ENCODE measurements at places on chromosomes 5 and 9. TPM values are rescaled to one million over a fixed set of nuclear protein-coding genes. Genes with fewer than 3 reads are reported as not detected.

The RGMB gene
- total RNA-seq = 5.8 TPM

The PCDHGA12 gene
- total RNA-seq = not detected

The ABCA2 gene
- 87.5 TPM for total RNA-seq

The MARCOL gene
- total RNA-seq = not detected

The PTGR1 gene
- total RNA-seq = not detected

The DAB2 gene
- not detected for total RNA-seq

The DNAH5 gene
- total RNA-seq = not detected

The MYO10 gene
- total RNA-seq = not detected

The WNT8A gene
- total RNA-seq = not detected

The TMEM252 gene
- total RNA-seq = not detected

The GDNF gene
- total RNA-seq = not detected

The ARAP3 gene
- 0.73 TPM for total RNA-seq

The PCDHGA11 gene
- total RNA-seq = 0.08 TPM

The CMYA5 gene
- 0.16 TPM for total RNA-seq

The RLN2 gene
- not detected for total RNA-seq

The CAVIN4 gene
- total RNA-seq = 0.19 TPM

The SMIM33 gene
- not detected for total RNA-seq

The ADGRD2 gene
- not detected for total RNA-seq

The RNF224 gene
- total RNA-seq = not detected

The POLR3G gene
- total RNA-seq = 0.69 TPM

The WDR55 gene
- total RNA-seq = 49.2 TPM

The SLC27A6 gene
- total RNA-seq = not detected

The OR1Q1 gene
- not detected for total RNA-seq

The SLC36A2 gene
- not detected for total RNA-seq

The FAM174A gene
- total RNA-seq = 6.5 TPM

The SHC3 gene
- total RNA-seq = not detected

The SLC45A2 gene
- not detected for total RNA-seq

The IGIP gene
- total RNA-seq = 0.81 TPM

The FOXD1 gene
- not detected for total RNA-seq

The IL4 gene
- total RNA-seq = not detected

The NUTM2F gene
- not detected for total RNA-seq

The MAST4 gene
- total RNA-seq = 9.5 TPM

The CCL27 gene
- total RNA-seq = not detected

The TAS2R1 gene
- not detected for total RNA-seq

The DOCK8 gene
- total RNA-seq = 116 TPM

The INSYN2B gene
- total RNA-seq = not detected

The INSL4 gene
- total RNA-seq = not detected

The C7 gene
- total RNA-seq = not detected

The RNF208 gene
- total RNA-seq = 0.31 TPM

The EPB41L4B gene
- total RNA-seq = not detected

The LECT2 gene
- not detected for total RNA-seq

The AP3B1 gene
- total RNA-seq = 24.8 TPM

The FBP1 gene
- total RNA-seq = 2.2 TPM

The PCDHGA10 gene
- 0.08 TPM for total RNA-seq

The SMIM32 gene
- total RNA-seq = not detected

The LCNL1 gene
- total RNA-seq = 0.30 TPM

The GFRA3 gene
- total RNA-seq = not detected

The CDC20B gene
- total RNA-seq = not detected

The OBP2B gene
- total RNA-seq = not detected

The SLCO6A1 gene
- not detected for total RNA-seq

The C9orf40 gene
- 2.3 TPM for total RNA-seq

The MRPL41 gene
- total RNA-seq = 33.5 TPM

The AMBP gene
- not detected for total RNA-seq

Data from CD8-positive, alpha-beta T cell (primary cell).